ENCODE measurements at places on chromosomes 5 and 9.

GRCh38 chr9:74958587-74958986, 5.9 kb upstream of the C9orf40 start:
- H3K36me3 ChIP-seq: peaks cover 26% of the 10 kb centered on the region
- H3K27ac ChIP-seq: no peak overlapping the region
- no peak for DNase-seq
- H3K4me1 ChIP-seq: peaks cover 1% of the 10 kb centered on the region
- H3K27me3 ChIP-seq: no peaks in the 10 kb centered on the region
- H3K4me3 ChIP-seq: no peak overlapping the region

- H3K36me3 ChIP-seq: no peaks in the 10 kb centered on the region
- no peak for DNase-seq
- no peaks in the 10 kb centered on the region for H3K27me3 ChIP-seq
- H3K4me3 ChIP-seq: no peak overlapping the region
- no peak overlapping the region for H3K27ac ChIP-seq
Measured at GRCh38 chr5:125451622-125452021, 705.2 kb upstream of the ZNF608 start.

- no peak for DNase-seq
- H3K4me1 ChIP-seq: no peaks in the 10 kb centered on the region
- H3K36me3 ChIP-seq: no peaks in the 10 kb centered on the region
- peaks cover 27% of the 10 kb centered on the region for H3K27me3 ChIP-seq
Measured at GRCh38 chr9:7266911-7267595, 509.3 kb downstream of the KDM4C start.

DNA sequence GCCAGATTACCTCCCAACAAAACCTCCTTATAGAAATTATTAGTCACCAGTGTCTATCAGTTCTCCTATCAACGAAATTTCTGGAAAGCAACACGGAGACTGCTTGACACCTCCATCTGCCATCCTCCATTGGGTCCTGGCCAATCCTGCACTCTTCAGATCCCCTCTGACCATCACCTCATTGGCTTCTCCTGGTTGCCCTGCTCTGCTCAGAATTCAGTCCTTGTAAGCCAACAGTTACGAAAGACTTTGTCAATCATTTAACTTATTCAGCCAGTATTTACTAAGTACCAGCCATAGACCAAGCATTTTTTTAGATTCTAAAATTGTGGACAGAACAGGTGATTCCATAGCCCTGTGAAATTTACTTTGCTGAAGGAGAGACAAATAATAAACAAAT, 228.5 kb downstream of the MARCHF11 start:
- no peaks in the 10 kb centered on the region for H3K4me1 ChIP-seq
- no peak overlapping the region for H3K27ac ChIP-seq
- H3K27me3 ChIP-seq: no peaks in the 10 kb centered on the region
- no peak overlapping the region for H3K4me3 ChIP-seq
- DNase-seq: no peak
- no peaks in the 10 kb centered on the region for H3K36me3 ChIP-seq

- no peaks in the 10 kb centered on the region for H3K4me1 ChIP-seq
- H3K27me3 ChIP-seq: no peaks in the 10 kb centered on the region
- no peak overlapping the region for H3K4me3 ChIP-seq
- peaks cover 2% of the 10 kb centered on the region for H3K36me3 ChIP-seq
- no peak overlapping the region for H3K27ac ChIP-seq
- no peak for DNase-seq
Measured at GRCh38 chr5:60810438-60811085, 33.5 kb downstream of the ELOVL7 start.

- peaks cover 13% of the 10 kb centered on the region for H3K4me1 ChIP-seq
- H3K36me3 ChIP-seq: no peaks in the 10 kb centered on the region
- no peak for DNase-seq
- no peak overlapping the region for H3K4me3 ChIP-seq
Measured at GRCh38 chr5:54692631-54693030, 175.1 kb downstream of the SNX18 start.

GRCh38 chr9:114887963-114888362, 42.4 kb downstream of the TNFSF8 start:
- H3K36me3 ChIP-seq: peaks cover 3% of the 10 kb centered on the region
- DNase-seq: no peak
- no peak overlapping the region for H3K4me3 ChIP-seq
- H3K4me1 ChIP-seq: peaks cover 52% of the 10 kb centered on the region
- no peak overlapping the region for H3K27ac ChIP-seq
- H3K27me3 ChIP-seq: no peaks in the 10 kb centered on the region

GRCh38 chr5:75510836-75511434, 494 bp downstream of the CERT1 start:
- no peaks in the 10 kb centered on the region for H3K27me3 ChIP-seq
- peaks cover 59% of the 10 kb centered on the region for H3K4me1 ChIP-seq
- peaks cover 10% of the 10 kb centered on the region for H3K36me3 ChIP-seq
- H3K27ac ChIP-seq: peak overlapping the region; percentile 95
- H3K4me3 ChIP-seq: peak overlapping the region; percentile 95
